Fibroblast of lung (primary cell): ENCODE measurements at places on chromosomes 4 and X. TPM values are rescaled to one million over a fixed set of nuclear protein-coding genes. Genes with fewer than 3 reads are reported as not detected.

Gene UGT8
- 0.03 TPM in 1 of 2 replicates, not detected in the other for polyA plus RNA-seq

Gene DIPK2B
- polyA plus RNA-seq = not detected in 2 replicates

Gene SLC49A3
- 0.42 and 0.62 TPM in 2 replicates for polyA plus RNA-seq

Gene RTL3
- 0.38 and 0.40 TPM in 2 replicates for polyA plus RNA-seq

Gene NAP1L2
- polyA plus RNA-seq = 0.87 and 0.93 TPM in 2 replicates

Gene ARHGAP36
- polyA plus RNA-seq = not detected in 2 replicates

Gene FGFBP2
- polyA plus RNA-seq = 0.09 TPM in 1 of 2 replicates, not detected in the other

Gene SOWAHB
- polyA plus RNA-seq = 0.07 TPM in 1 of 2 replicates, not detected in the other

Gene CCDC149
- 11.4 and 14.6 TPM in 2 replicates for polyA plus RNA-seq
